Aorta (tissue), 5 donors: ENCODE measurements at places on chromosomes 3 and 15. TPM values are rescaled to one million over a fixed set of nuclear protein-coding genes. Genes with fewer than 3 reads are reported as not detected.

GRCh38 chr3:129015388-129016105, 14.4 kb downstream of the EFCC1 start:
- DNase-seq: no peak

GRCh38 chr3:52002748-52003147, 7.1 kb upstream of the RPL29 start:
- no peak for DNase-seq

GRCh38 chr15:82159922-82160321, 102.6 kb downstream of the EFL1 start:
- no peak for DNase-seq

DNA sequence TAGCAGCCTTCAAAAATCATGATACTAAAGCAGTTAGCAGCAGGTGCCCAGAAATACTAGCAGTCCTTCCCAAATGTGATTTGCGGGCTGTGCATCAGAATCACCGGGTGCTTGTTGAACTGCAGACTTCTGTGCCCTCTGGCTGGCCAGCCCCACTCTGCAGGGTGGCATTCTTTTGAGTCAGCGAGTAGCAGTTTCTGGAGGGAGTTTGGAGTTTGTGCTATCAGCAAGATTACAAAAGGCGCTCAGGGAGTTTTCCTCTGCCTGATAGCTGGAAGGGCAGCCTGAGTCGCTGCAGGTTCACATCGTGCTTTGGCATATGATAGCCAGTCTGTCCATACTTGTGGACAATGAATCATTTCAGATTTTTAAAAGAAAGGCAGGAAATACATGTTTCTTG, 57.6 kb downstream of the CLDN11 start:
- DNase-seq: no peak

DNA sequence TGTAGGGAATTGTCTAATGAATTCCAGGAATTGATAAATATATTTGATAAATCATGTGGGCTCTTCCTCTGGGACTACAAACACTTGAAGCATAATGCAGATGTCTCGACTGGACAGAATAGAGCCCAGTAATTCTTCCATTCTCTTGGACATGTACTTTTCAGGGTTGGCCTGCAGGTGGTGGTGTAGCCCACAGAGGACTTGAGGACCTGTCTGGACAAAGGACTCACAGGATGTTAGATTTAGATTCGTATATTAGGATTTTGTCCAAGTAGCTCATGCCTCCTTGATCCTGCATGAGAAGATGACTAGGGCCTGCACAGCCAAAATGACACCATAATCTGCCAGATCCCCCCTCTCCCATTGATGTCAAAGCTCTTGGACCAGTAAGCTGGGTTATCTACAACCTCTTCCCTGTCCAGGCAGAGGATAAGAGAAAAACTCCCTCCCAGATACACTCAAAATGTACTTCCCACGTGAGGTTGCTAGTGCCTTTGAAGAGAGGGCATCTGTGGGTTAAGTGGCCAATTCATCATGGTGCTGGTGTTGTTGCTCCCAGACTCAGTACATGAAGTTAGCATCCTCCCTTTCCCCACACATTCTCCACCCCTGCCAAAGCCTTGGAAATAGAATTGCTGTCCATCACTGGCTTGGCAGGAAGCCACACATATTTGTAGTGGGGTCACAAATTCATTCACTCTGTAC, 88.6 kb upstream of the ZNF280D start:
- DNase-seq: peak; percentile 68

DNA sequence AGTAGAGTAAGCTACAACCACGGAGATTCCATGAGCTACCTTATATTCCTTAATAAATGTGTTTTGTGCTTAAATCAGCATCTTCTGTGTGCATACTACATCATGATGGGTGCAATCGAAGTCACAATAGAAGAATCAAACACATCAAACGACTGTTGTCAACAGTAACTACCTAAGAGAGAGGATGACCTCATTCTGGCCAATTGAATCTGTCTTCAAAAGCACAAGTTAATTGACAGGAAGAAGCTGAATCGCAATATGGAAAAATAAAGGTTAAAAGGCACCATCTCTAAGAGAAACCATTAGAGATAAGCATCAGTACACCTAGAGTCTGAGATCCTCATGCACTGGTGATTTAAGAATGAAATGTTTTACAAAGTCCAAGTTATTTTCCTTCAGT, 39.0 kb downstream of the CD200R1L start:
- no peak for DNase-seq

- DNase-seq: no peak
These were observed 26.9 kb downstream of the MAP1A start for GRCh38 chr15:43544266-43544665.

DNA sequence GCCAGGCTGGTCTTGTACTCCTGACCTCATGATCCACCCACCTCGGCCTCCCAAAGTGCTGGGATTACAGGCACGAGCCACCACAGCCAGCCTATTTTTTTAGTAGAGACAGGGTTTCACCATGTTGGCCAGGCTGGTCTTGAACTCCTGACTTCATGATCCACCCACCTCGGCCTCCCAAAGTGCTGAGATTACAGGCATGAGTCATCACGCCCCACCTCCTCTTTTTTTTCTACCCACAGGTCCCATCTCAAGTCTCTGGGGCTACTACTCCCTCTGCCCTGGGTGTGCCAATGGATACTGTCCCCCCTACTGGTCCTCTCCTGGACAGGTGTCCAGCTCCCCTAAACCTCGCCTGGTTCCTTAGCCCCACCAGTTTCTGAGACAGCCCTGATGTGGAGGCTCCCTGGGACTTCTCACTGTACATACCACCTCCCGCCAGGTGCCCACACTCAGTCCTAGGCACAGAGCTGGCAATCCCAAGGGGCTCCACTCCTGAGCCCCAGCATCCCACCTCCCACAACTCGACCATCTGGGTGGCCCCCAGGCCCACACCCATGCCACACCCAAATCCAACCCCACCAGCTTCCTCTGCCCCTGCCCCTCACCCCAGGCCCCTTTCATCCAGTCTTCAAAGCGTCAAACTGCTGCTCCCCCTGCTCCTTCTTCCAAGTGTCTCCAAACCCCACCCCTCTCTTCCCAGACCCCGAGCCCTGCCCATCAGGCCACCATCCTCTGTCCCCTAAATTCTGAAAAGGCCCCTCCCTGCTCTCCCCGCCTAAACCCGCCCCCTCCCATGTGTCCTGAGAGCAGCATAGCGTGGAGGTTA, 13.1 kb upstream of the CYP11A1 start:
- DNase-seq: no peak

DNA sequence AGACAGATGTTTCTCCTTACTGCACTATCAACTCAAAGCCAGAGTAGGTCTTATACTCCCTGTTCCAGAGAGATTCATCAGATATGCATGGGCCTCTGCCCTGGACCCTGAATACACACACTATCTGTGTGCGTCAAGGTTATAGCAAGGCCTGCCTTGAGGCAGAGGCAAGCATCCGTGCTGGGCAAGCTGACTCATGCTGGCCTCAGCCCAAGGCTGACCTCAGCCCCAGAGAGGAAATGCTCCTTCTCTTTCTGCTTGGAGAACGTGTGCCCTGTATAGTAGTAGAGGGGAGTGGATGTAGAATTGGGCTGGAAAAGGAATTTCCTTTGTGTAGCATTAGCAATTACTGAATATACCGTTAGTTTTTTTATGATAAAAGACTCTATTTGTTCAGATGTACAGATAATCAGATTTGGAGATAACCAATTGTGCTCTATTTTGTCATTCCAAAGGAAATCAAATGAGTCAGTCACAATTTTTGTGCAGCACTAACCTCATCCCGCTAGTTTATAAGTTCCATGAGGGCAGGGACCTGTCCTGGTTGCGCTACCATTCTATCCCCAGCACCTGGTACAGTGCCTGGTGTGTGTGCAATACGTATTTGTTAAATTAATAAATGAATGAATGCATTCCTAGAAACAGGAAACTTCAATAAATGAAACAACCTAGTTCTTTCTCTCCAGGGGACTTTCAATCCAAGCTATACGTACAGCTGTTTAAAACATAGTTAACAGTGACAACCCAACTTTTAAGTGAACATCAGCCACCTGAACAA, 13.3 kb upstream of the PAQR9 start:
- peak; percentile 96 for DNase-seq

DNA sequence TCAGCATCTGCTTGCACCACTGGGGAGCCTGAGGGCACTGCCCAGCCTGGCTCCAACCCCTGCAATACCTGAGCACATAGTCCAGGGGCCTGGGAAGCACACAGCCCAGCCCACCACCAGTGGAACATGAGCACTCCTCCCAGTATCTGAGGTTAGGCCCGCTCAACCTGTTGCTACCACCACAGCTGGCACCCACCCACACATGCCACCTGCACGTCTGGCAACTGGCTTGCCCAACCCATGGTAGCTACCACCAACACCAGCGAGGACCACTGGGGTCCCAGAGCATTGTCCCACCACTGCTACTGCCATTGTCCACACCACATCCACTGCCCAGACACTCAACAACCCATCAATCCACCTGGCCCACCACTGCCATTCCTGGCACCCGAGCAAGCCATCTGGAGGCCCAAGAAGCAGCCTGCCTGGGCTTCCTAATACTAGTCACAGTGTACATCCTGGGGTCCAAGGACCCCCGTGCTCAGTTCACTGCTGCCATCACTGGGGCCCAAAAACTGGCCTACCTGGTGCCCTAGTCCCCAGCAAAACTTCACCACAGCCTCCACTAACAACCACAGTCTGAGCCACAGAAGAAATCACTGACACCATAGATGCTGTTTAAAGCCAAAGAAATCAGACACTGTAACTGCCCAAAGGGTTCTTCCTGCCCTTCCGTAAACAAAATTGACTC, 62.1 kb upstream of the TBC1D23 start:
- DNase-seq: no peak

- no peak for DNase-seq
These were observed 73.8 kb upstream of the ATP13A5 start for GRCh38 chr3:193452338-193452737.

DNA sequence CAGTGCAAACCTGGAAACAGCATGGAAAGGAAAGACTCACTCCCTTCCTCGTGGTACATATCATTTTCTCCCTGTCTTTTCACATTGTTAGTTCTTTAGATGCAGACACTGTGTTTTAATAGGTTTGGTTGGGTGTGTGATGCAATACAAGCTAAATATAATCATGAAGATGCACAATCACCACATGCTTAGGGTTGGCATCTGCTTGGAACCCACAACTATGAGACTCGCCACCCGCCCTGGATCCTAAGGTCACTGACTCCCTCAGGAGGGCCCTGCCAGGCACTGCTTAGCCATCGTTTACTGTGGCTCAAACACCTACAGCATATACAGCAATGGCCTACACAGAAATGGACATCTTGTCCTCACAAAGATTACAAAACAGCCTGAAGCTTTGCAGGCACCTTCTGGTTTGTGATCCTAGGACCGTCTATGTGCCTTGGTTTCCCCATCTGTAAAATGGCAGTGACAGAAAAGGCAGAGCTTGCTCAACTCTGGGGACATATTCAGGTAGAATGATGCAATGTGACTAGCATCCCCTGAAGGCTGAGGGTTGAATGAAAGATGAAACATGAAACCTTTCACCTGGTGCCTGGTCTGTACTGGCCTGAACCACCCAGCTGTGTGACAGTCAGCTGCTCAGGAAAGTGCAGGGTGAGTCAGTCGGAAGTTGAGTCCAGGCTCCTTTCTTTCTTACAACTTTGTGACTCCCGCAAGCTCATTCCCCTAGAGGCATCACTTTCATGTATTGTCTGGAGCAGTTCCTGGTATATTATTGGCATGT, 123.6 kb upstream of the PFN2 start:
- no peak for DNase-seq

DNA sequence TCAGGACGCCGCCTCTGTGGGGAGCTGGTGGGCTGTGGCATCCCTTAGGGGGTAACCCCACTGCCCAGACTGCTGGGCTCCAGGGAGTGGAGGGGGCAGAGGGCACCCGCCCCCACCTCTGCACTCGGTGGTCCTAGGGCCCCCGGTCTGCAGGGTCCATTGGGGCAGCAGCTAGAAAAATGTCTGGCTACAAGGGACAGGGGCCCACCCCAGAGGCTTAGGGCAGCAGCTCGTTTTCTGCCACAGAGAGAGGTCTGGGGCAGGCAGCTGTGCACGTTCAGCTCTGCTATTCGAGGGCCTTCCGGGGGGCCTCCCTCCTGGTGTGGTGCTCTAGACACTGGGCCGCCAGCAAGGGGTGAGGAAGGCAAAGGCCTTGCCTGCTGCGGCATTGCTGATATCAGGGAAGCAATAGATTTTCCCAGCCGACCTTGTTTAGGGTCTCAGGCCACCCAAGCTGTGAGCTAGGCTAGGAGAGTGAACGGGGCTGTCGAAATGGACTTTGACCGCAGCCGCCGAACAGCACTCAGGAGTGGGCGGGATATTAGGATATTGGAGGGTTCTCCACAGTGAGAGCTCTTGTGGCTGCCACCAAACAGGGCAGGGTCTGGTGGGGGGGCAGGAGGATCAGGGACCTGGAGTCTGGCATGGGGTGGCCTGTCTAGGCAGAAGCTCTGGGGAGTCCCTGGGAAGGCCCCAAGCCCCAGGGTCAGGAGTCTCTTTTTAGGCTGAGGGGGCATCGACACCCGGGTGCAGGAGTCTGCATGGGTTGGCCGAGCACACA, 61.4 kb upstream of the KLF13 start:
- DNase-seq: no peak

DNA sequence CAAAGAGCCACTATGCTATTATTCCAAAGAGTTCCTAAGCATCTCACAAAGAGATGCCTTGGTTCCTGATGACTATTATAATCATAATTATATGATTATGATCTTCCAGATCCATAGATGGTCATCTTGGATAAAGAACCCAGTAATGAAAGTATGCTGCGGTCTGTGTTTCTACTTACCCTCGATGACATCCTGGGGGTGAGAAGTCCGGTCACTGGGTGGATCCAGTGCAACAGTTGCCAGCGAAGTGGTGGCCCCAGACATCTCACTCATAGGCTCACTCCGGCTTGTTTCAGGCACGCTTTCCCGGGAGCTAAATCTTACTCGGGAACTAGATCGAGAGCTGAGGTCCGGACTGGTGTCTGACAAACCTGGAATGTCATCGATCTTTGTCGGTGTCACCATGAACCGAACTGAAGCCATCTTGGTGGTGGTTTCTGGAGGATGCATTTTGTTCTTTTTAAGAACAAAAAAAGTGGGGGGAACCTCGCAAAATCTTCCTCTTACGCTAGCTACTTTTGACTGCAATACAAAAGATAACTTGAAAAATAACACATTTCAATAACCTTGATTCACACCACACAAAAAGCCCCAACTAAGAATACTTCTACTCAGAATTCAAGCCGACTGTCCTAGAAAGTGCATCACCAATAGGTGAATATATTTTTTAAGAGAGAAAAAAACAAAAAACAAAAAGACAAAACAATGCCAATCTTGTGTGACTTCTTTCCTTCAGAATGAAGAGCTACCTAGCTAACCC, 1.2 kb downstream of the SLC12A6 start:
- no peak for DNase-seq

DNA sequence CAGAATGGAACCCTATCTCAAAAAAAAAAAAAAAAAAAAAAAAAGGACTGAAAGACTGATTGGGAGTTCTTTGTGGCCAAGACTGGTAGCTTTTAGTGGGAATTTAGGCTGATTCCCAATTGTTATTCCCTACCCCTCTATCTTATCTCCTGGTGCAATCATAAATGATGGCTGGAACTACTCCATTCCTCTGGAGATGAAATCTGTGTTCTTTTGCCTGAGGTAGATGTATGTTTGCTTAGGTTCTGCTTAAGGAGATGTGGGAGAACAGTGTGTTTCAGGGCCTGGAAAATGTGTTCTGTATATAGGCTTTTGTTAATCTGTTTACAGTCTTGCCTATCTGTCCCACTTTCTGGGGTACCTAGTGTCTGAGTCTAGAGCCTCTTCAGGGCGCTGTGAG, 19.5 kb downstream of the UBE2Q2 start:
- DNase-seq: no peak

Gene FOXB1
- total RNA-seq: not detected

Gene ASB14
- total RNA-seq: not detected

Gene FANCD2
- total RNA-seq: 1.9 TPM

Gene REC114
- not detected for total RNA-seq

Gene IL17RC
- 25.6 TPM for total RNA-seq

Gene CCR3
- not detected for total RNA-seq

Gene CYP19A1
- 4.5 TPM for total RNA-seq
